ENCODE measurements at places on chromosomes 5 and 9.

DNA sequence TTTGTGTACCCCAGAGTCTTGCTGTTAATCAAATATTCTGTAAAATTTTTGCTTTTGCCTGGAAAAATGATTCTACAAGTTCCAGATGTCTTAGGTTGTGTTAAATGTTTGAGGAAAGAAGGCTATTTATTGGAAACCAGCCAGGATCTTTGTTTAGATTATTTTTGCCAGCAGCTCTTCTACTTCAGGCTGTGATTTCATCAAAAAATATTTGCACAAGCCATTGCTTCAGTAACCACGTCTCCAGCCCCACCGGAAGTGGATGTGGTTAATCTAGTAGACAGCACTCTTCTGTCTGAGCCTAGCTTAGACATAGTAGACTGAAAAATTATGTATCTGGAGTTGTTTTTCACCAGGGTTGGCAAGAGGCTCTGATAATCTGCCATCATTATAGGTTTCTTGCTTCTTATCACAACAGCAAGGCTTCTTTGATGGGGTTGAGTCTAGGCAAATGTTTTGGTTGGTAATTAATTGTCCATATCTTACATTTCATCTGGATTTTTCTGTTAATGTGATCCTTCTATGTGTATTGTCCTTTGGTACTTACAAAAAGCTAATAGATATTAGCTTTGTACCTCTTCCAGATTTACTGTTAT is 17.1 kb downstream of the KCTD16 start:
- peak; percentile 91 for DNase-seq

- DNase-seq = no peak
Observed at GRCh38 chr9:2469681-2470221, 151.8 kb upstream of the VLDLR start.

DNA sequence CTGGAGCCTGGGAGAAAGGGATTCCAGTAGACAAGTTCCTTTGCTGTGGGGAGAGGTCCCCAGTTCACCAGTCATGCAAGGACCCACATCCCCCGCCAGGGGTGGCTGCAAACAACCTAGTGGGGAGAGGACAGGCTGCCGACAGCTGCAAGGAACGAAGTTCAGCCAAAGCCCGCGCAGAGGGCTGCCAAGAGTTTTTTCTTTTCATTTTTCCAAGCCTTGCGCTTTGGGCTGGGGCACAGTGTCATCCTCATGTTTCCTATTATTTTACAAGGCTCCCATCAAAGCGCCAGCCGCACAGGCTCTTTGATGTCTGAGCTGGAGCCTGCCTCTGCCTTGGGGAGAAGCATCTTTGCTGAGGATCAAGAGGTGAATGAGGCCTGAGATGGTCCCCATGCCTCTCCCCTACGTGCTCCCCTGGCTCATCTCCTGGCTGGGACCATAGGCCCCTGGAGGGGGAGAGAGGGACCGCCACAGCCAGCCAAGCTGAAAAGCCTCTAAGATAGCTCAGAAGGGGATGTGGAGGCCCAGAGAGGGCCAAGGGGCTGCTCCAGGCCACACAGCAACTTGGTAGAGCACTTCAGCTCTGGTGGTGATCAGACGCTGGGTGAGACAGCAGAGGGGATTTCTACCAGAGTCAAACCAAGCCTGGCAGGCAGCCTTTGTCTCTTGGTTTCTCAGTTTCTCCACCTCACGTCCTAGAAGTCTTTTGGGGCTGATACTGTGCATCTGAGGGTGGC is 50.4 kb upstream of the SYNPO start:
- peak; percentile 61 for DNase-seq

DNA sequence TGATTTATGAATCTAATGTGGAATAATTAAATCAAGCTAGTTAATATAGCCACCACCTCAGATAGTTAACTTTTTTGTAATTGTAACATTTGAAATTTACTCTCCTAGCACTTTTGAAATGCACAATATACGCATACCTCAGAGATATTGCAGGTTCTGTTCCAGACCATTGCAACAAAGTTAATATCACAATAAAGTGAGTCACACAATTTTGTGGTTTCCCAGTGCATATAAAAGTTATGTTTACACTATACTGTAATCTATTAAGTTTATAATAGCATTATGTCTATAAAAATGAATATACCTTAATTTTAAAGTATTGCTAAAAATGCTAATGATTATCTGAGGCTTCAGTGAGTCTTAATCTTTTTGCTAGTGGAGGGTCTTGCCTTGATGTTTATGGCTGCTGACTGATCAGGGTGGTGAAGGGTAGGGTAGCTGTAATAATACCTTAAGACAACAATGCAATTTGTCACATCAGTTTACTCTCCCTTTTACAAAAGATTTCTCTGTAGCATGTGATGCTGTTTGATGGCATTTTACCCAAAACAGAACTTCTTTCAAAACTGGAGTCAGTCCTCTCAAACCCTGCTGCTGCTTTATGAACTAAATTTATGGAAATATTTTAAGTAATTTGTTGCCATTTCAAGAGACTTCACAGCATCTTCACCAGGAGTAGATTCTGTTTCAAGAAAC is 235.1 kb upstream of the ADAMTSL1 start:
- DNase-seq = no peak

DNA sequence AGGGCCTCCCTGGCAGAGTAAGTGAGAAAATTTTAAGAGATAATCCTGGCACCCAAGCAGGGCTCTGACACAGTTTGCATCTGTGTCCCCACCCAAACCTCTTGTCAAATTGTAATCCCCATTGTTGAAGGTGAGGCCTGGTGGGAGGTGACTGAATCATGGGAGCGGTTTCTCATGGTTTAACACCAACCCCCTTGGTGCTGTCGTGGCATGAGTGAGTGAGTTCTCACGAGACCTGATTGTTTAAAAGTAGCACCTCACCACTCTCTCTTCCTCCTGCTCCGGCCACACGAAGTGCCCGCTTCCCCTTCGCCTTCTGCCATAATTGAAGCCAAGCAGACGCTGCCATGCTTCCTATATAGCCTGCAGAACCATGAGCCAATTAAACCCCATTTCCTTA is 80.1 kb downstream of the FBXW11 start:
- no peak for DNase-seq

- DNase-seq = no peak
Observed at GRCh38 chr5:9373571-9373970, 172.3 kb downstream of the SEMA5A start.

- DNase-seq = no peak
Observed at GRCh38 chr9:7103771-7104170, 346.0 kb downstream of the KDM4C start.

DNA sequence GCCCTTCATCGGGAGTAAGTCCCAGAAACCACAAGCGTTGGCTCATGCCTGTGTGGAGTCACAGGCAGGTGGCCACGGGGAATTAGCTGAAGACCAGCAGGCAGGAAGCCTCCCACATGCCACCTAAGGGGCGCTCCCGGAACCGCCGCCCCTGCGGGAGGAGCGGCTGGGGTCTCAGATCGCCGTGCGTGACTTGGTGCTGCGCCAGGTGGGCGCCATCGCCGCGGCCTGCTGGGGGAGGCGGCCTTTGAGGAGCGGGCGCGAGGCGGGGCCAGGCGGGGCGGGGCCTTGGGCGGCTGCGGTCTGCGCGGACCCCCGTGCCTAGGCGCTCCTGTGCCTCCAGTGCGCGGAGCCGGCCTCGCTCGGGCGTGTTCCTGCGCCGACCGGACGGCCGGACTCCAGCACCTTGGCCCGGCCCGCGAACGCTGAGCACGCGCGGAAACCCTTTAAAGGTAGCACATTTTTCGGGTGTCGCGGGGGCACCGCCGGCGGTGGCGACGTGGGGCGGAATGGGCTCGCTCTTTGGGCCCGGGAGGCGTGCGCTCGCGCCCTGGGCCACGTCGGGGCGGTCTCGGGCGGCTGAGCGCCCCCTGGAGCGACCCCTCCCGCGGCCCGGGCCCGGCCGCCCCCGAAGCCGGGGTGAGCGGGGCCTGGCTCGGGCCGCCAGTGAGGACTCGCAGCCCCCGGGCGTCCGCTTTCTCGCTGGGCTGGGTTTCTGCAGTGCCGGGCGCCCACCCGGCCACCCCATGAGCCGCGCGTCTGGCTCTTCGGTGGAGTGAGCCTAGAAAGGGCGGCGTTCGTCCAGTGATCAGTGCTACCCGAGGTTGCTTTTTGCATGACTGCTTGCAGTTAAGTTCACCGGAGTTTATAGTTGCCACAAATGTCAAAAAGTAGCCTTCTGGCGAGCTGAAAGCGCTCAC is 24.5 kb downstream of the LECT2 start:
- no peak for DNase-seq

- no peak for DNase-seq
Observed at GRCh38 chr5:15472116-15472515, 27.9 kb upstream of the FBXL7 start.

- DNase-seq = peak; percentile 63
Observed at GRCh38 chr5:6745706-6746222, 32.5 kb downstream of the TENT4A start.

GRCh38 chr9:131981116-131981776 is 98.4 kb downstream of the MED27 start:
- no peak for DNase-seq

DNA sequence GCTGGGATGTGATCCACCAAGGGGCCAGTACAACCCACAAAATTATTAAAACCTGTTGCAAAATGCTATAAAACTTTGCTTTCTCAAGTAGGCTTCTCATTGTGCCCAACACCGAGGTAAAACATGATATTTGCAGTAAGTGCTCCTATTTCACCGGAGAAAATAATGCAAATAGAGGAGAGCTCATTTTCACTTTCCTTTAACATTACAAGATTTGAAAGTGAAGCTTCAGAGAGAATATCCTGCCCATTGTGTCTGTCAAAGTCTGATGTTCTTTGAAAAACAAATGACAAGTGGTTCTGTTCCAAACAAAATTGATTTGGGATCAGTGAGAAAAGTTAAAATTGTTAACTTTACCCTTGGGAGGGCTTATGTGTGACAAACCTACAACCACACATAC is 287.1 kb downstream of the KCNN2 start:
- no peak for DNase-seq

DNA sequence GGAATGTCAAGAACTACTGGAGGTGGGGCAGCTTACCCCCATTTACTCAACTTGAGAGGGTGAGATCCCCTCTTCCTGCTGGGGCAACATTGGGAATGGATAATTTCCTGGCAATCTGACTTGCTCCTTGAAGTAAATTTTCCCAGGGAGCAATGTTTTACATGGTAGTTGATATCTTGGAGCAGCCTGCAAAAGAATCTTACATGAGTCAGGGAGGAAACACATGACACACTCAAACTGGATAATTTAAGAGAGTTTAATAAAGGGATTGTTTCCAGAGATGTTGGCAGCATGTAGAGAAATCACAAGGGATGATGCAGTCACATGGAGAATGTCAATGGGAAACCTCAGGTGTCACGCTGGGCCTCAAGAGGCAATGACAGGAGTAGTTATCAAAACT is 212.5 kb downstream of the GAS1 start:
- no peak for DNase-seq

DNA sequence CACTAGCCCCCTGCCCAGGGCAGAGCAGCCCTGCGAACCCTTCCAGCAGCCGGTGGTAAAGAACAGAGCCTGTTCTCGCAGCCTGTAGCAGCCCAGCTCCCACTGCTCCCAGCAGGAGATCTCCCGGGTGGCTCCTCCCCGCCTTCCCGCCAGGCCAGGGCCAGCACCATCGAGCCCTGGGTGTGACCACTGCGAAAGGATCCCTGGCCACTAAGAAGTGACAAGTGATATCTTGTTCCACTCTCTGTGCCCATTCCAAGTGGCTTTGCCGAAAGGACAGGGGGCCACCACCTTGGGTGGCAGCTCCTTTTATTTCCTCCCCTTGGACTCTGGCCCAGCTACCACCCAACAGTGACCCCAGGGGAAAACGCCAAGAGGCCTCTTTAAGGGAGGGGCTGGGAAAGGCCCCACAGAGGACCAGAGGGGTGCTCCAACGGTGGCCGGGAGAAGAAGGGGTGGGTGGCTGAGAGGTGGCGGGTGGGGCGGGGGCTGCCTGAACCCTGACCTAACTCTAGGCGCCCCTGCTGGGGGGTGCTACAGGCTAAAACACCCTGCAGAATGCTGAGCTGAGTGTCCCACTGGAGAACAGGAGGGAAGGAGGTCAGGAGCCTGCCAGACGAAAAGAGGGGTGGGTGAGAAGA is 1.6 kb downstream of the NACC2 start:
- no peak for DNase-seq

- DNase-seq = no peak
Observed at GRCh38 chr5:178392931-178393394, 160.4 kb upstream of the PHYKPL start.

DNA sequence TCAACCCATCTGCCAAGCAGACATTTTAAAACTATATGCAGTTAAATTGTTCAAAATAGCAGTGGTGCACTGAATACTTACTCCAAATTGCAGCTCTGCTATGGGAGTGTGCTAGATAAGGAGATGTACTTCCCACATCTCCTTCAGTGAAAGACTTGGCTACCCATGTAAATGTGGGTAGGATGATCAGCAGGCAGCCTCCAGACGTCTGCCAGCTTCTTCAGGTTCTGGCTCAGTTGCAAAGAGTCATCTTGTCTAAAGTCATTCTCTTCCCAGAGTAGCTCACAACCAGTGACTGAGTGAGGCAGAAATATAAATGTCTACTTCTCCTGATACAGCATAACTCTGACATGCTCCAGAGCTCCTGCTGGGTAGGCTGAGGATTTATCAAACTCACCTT is 1050.0 kb upstream of the CDH10 start:
- DNase-seq = no peak

GRCh38 chr5:18720002-18720401 is 1085.7 kb downstream of the TAF11L14 start:
- no peak for DNase-seq

DNA sequence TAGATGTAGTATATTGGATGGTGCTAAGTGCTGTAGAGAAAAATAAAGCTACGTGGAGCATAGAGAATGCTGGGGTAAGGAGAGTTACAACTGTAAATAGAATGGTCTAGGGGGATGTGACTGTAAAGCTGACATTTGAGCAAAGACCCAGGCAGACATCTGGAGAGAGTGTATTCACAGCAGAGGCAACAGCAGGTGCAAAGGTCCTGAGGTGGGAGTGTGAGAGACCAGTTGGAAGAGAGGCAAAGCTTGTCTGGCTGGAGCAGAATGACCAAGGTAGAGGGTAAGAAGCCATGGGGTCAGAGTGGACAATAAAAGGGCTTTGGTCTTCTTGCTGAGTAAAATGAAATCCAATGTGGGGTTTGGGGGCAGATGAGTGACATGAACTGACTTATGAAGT is 92.9 kb upstream of the IQGAP2 start:
- DNase-seq = no peak

DNA sequence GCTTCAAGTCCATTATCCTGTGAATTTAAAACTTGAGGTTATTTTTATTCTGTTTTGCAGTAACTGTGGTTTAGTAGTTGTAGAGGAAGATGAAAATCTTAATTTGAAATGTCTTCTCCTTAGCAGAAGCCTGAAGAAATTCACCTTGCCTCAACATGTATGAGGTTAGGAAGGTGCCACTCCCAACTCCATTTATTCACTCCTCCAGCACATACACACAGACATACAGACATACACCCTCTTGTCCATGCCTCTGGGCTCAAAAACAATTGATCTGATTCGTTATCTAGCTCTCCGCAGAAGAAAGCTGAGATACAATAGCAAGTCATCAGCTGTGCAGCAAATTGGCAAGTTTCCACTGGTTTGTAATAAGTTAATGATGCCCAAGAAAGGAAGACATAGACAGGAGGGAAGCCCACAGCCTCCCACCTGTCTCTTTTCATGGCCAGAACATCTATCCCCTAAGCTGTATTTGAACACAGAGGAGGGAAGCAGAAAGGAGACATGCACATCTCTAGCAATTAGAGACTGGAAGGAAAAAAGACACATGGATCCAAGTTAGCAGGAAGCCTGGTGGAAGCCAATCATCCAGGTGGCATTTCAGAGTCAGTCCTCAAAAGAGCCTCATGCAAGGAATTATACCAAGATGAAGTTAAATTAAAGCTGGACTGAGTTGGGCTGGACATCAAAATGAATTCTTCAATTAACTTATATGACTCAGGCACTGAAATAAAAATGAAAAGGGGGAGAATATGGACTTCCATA is 257.9 kb downstream of the ASTN2 start:
- DNase-seq = no peak

GRCh38 chr5:108003178-108003577 is 332.4 kb upstream of the EFNA5 start:
- peak; percentile 51 for DNase-seq

Data from fibroblast of the conjunctiva (primary cell).